ENCODE measurements at places on chromosomes 12 and 14.
A peak's percentile ranks its signal among the peaks of the same experiment; 100 is the strongest.

- no peak for DNase-seq
These were observed 109.3 kb downstream of the ITPR2 start for GRCh38 chr12:26723379-26724308.

DNA sequence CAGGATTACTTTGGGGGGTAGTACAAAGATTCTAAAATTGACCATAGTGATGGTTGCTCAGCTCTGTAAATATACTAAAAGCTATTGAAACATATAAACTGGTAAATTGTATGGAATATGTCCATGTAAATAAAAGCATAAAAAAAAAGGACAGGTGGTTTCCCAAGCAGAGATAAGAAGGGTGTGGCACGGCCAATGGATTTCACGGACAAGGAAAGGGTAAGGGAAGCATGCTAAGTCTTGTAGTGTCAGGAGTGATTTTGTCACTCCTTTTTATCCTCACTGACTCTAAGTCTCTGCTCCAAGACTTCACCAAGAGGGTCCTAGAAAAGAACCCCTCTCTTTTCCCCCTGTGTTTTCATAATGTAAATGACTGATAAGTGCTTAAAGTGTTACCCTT, 229.2 kb downstream of the SPTSSA start:
- DNase-seq = no peak

DNA sequence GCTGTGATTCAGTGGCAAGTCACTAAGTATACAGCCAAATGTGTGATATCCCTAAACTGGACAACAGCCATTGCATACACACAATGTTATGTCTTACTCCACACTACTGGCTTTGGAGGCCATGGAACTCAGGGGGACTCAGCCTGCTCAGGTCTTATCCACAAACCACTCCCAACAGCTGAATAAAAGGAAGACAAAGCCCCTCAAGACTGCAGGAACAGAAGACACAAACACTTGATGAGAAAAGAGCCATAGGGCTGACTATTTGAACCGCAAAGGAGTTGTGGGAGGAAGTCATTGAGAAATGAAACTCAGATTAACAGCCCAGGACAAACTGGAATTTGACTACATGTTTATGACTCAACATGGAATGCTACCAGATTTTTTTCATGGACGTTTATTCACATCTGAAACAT, 40.9 kb downstream of the PTGER2 start:
- no peak for DNase-seq

DNA sequence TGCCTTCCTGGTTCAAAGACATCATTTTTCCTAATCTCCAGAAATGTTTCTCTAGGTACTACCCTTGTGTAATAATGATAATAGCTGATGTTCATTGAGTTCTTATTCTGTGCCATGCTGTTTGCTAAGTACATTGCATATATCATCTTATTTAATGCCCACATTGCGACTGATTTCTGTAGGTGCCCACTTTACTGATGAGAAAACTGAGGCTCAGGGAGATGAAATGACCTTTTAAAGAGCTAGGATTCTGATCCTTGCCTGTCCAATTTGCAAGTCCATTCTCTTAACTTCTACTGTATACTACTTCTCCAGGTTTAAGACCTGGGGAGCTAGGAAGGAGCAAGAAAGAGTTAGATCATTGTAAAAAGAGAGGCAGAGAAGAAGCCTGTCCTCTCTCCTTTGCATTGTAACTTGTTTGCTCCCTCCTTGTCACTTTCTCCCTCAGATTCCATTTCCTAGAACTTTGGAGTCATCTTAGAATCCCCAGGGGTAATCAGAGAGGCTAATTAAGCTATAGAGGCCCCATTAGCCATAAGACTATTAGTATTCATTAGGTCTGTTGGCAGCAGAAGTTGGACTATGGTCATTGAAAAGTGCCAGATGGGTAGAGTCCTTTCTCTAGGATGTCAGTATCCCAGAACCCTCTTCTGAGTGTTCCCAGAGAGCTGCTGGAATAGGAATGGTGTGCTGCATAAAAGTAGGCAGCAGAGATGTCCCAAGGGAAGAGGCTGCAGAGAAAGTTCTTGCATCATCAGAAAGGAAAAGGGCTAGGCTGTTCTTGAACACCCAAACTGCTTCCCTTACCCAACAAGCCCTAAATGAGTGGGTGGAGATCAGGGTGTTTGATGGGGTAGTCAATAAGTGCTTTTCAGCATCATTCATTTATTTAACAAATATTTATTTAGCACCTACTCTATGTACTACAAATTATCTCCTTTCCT, 3.1 kb downstream of the DGKA start:
- no peak for DNase-seq

- DNase-seq = no peak
These were observed 32.4 kb downstream of the FERMT2 start for GRCh38 chr14:52918486-52918885.

GRCh38 chr14:70780396-70781075, 28.8 kb downstream of the MAP3K9 start:
- no peak for DNase-seq

GRCh38 chr14:65738339-65738738, 325.8 kb downstream of the FUT8 start:
- no peak for DNase-seq

DNA sequence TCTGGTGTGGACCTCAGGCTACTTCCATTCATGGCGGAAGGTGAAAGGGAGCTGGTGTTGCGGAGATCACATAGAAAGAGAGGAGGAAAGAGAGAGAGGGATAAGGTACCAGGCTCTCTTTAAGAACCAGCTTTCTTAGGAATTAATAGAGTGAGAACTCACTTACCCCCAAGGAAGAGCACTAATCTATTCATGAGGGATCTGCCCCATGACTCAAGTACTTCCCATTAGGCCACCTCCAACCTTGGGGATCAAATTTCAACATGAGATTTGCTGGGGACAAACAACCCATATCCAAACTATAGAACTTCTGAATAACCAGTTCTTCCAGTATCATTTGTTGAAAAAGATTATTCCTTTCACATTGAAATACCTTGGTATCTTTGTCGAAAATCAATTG, 34.0 kb upstream of the C2CD5 start:
- no peak for DNase-seq

GRCh38 chr14:34875031-34875922, at the start of gene BAZ1A:
Gene BAZ1A, minus strand, starts transcription at chr14:34875360. Its CDS starts 756 bp downstream, at chr14:34874604.
- peak; percentile 68 for DNase-seq

- DNase-seq = peak; percentile 29
These were observed 3.3 kb upstream of the POP5 start for GRCh38 chr12:120584343-120585149.

- DNase-seq = no peak
These were observed 171.2 kb downstream of the FOXN3 start for GRCh38 chr14:89245802-89246201.

DNA sequence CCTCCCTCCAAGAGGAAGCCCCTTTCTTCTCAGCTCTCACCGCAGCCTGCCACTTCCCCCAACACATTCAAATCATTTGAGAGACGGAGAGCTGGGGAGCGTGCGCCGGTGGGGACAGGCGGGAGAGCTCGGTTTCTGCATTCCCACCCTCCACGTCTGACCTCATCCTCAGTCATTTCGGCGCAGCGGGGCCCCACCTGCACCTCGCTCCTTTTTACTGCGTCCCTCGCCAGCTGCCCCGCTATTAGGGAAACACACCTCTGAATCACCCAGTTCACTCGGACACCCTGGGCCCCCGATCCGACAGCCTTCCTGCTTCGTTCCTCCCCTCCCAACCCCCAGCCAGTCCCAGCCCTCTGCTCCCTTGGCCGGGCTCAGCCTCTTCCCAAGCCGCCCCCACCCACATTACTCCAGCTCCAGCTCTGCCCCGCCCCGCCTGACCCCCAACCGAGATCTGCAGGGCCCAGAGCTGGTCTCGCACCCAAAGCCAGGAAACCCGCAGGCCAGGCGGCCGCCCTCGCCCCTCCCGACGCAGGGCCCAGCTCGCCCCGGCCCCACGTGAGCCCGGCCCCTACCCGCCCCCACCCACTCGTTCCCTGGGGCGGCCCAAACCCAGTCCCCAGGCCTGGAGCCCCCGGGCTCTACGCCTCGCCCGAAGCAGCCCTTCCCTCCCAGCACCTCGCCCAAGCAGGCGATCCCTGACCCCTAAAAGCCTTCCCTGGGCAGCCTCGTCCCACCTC, 783 bp downstream of the CORO1C start:
- DNase-seq = peak; percentile 60

All from HEK293T (cell line).